Esophagus squamous epithelium (tissue), 5 donors: ENCODE measurements at places on chromosomes 1 and 21.

- peaks cover 4% of the 10 kb centered on the region for H3K4me1 ChIP-seq
- H3K27ac ChIP-seq: peak overlapping the region; percentile 54
- no peaks in the 10 kb centered on the region for H3K27me3 ChIP-seq
- no peaks in the 10 kb centered on the region for H3K36me3 ChIP-seq
Measured at GRCh38 chr1:212545941-212546635, 62.5 kb upstream of the ATF3 start.

- H3K27me3 ChIP-seq: no peaks in the 10 kb centered on the region
- peak overlapping the region; percentile 89 for H3K27ac ChIP-seq
- peaks cover 26% of the 10 kb centered on the region for H3K4me1 ChIP-seq
- no peak for DNase-seq
Measured at GRCh38 chr1:209398313-209398991, 185.1 kb upstream of the CAMK1G start.

- DNase-seq: peak; percentile 60
- H3K4me1 ChIP-seq: peaks cover 27% of the 10 kb centered on the region
- no peaks in the 10 kb centered on the region for H3K27me3 ChIP-seq
Measured at GRCh38 chr1:225467193-225468020, 39.6 kb upstream of the LBR start.

DNA sequence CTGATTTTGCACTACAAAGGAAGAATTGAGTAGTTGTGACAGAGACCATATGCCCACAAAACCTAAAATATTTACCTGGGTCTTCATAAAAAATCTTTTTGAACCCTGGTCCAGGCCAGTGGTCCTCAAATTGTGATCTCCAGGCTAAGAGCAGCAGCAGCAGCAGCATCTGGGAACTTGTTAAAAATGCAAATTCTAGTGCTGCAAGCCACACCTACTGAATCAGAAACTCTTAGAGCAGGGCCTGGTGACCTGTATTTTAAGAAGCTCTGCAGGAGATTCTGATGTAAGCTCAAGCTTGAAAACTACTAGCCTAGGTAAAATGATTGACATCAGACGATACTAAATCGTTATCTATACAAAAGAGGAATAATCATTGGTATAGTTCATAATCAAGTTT, 112.2 kb downstream of the LRRC7 start:
- H3K27me3 ChIP-seq: no peaks in the 10 kb centered on the region
- no peaks in the 10 kb centered on the region for H3K36me3 ChIP-seq
- no peak overlapping the region for H3K4me3 ChIP-seq
- DNase-seq: no peak

DNA sequence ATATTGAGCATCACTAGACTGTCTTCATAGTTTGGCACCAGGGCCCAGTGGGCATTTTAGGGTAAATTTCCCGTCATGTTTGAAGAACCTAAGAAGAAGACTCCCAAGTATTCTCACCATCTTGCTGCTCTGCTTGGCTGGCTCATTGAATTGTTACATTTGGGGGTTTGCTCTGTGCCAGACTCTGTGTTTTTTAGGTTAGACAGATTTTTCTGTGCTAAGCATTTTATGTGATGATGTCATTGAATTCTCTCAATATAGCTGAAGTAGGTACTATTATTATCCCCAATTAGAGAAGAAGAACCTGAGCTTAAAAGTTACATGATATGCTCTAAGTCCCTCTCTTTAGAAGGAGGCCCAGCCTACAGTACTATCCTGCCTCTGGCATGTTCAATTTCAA, 28.0 kb upstream of the DNASE2B start:
- no peak for DNase-seq
- H3K36me3 ChIP-seq: no peaks in the 10 kb centered on the region
- no peaks in the 10 kb centered on the region for H3K27me3 ChIP-seq

GRCh38 chr1:81307786-81308185, 492.9 kb upstream of the ADGRL2 start:
- no peak overlapping the region for H3K27ac ChIP-seq
- H3K4me3 ChIP-seq: no peak overlapping the region
- no peaks in the 10 kb centered on the region for H3K4me1 ChIP-seq
- no peaks in the 10 kb centered on the region for H3K36me3 ChIP-seq
- H3K27me3 ChIP-seq: no peaks in the 10 kb centered on the region

DNA sequence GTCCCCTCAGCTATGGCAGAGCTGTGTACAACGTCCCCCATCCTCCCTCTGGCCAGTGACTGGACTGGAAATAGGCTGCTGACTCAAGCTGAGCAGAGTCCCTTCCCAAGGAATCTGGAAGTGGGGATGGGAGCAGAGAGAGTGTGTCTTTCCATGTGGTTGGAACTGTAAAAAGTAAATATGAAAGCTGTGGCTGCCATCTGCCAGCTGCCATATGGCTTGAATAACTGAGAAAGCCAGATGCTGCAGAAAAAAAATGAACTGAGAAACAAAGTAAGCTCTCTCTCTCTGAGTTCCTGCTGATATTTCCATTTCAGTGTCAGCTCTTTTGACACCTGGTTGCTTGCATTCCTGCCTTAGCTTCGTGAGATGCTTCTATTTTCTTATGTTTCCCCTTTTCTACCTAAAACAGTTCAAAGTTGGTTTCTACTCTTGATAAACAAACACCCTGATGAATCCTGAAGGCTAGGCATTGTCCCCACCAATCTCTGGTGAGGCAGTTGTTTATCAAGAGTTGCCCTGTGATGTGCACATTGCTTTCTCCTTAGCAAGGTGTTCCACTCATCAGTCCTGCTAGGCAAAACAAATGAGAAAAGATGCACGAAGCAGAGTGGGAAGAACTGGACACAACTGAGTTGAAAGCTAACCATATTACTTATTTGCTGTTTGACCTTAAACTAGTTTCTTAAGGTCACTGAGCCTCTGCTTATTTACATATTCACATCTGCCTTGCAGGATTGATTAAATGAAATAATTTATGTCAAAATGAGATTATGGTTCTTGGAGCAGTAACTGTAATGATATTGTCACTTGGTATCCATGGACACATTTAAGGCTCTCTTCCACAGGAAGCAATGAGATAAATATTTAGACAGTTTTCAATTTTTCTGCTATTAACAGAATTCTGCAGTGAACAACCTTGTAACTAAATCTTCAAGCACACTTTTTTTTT, 16.6 kb upstream of the DR1 start:
- peaks cover 4% of the 10 kb centered on the region for H3K36me3 ChIP-seq
- no peaks in the 10 kb centered on the region for H3K27me3 ChIP-seq
- H3K27ac ChIP-seq: no peak overlapping the region
- H3K4me3 ChIP-seq: no peak overlapping the region
- H3K4me1 ChIP-seq: no peaks in the 10 kb centered on the region

DNA sequence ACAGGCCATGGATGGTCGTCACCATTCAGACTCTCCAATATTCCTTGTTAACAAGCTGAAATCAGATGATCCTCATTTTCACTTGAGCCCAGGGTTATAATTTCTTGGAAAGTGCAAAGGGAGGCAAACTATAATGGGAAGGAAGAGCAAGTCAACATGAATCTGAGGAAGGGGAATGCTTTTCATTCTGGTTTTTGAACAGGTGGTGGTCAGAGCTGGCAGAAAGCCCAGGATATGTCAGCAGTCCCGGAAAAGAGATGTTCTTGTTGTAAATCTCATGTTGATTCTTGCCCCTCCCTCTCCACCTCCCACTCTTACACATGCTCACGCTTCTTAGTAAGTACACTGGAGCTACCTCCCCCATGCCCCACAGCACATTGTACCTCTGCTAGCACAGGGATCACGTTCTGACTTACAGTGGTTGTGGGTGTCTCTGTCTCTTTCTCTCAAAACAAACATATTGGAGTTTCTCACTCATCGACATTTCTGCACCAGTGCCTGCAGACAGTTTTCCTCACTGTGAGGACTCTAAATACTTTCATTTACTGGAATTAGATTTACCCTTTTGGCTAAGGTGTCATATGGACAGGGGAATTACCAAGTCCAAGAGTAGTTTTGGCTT, 77.6 kb downstream of the XCL2 start:
- no peak overlapping the region for H3K4me3 ChIP-seq
- H3K4me1 ChIP-seq: peaks cover 51% of the 10 kb centered on the region
- peaks cover 6% of the 10 kb centered on the region for H3K27me3 ChIP-seq
- no peak for DNase-seq
- no peak overlapping the region for H3K27ac ChIP-seq
- H3K36me3 ChIP-seq: no peaks in the 10 kb centered on the region

- no peak for DNase-seq
- H3K27me3 ChIP-seq: no peaks in the 10 kb centered on the region
- H3K4me3 ChIP-seq: no peak overlapping the region
- no peaks in the 10 kb centered on the region for H3K36me3 ChIP-seq
- H3K27ac ChIP-seq: no peak overlapping the region
Measured at GRCh38 chr1:229114850-229115365, 156.0 kb upstream of the RAB4A start.

DNA sequence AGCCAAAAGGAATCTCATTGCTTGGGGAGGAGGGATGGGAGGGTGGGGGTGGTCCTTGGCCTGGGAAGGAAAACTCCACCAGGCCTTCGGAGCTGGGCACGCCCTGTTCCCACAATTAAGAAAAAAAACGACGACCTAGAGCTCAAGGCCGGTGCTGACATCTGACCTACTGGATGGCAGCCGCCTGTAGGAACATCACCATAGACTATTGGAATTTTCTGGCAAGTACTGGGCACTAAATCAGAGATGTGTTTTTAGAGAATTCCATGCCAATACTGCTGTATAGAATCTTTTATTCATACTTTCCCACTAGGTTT, 729 bp downstream of the NADK start:
- H3K27ac ChIP-seq: peak overlapping the region; percentile 98
- H3K27me3 ChIP-seq: no peaks in the 10 kb centered on the region
- no peak for DNase-seq
- peaks cover 6% of the 10 kb centered on the region for H3K36me3 ChIP-seq

- no peak for DNase-seq
- H3K4me3 ChIP-seq: no peak overlapping the region
- no peaks in the 10 kb centered on the region for H3K36me3 ChIP-seq
- peak overlapping the region; percentile 65 for H3K27ac ChIP-seq
- H3K4me1 ChIP-seq: peaks cover 14% of the 10 kb centered on the region
- H3K27me3 ChIP-seq: peaks cover 8% of the 10 kb centered on the region
Measured at GRCh38 chr1:151832318-151832980, 847 bp upstream of the RORC start.

- no peaks in the 10 kb centered on the region for H3K27me3 ChIP-seq
- no peak for DNase-seq
- H3K27ac ChIP-seq: peak overlapping the region; percentile 50
- no peak overlapping the region for H3K4me3 ChIP-seq
- H3K36me3 ChIP-seq: no peaks in the 10 kb centered on the region
- peaks cover 15% of the 10 kb centered on the region for H3K4me1 ChIP-seq
Measured at GRCh38 chr21:41360072-41360821, 1.6 kb upstream of the MX2 start.

GRCh38 chr1:207645635-207646081, 725 bp downstream of the CR1L start:
- peaks cover 7% of the 10 kb centered on the region for H3K4me1 ChIP-seq
- no peak overlapping the region for H3K27ac ChIP-seq
- no peaks in the 10 kb centered on the region for H3K36me3 ChIP-seq
- no peaks in the 10 kb centered on the region for H3K27me3 ChIP-seq
- DNase-seq: no peak

- DNase-seq: no peak
- H3K4me3 ChIP-seq: no peak overlapping the region
- H3K27ac ChIP-seq: no peak overlapping the region
- no peaks in the 10 kb centered on the region for H3K36me3 ChIP-seq
Measured at GRCh38 chr1:174818014-174818616, 181.6 kb upstream of the CACYBP start.

DNA sequence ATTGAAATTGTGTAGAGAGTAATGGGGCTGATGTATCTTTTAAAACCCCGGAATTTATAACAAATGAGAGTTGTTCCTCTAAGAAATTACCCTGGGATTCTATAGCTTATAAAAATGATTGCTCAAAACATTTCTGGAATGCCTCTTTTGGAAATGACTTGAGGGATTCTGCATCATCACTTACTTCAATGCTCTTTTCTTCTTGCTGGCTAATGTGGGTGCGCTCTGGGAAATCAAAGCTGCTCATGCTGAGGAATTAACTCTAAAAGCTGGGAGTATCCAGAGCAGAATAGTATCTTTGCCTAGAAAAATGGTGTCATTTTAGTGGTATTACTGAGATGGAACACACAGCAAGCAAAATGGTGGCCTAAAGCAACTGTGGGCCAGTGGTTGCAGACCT, 23.0 kb upstream of the TBX15 start:
- H3K4me3 ChIP-seq: no peak overlapping the region
- H3K4me1 ChIP-seq: peaks cover 17% of the 10 kb centered on the region
- H3K27ac ChIP-seq: no peak overlapping the region
- no peaks in the 10 kb centered on the region for H3K36me3 ChIP-seq
- H3K27me3 ChIP-seq: peaks cover 38% of the 10 kb centered on the region
- DNase-seq: no peak

DNA sequence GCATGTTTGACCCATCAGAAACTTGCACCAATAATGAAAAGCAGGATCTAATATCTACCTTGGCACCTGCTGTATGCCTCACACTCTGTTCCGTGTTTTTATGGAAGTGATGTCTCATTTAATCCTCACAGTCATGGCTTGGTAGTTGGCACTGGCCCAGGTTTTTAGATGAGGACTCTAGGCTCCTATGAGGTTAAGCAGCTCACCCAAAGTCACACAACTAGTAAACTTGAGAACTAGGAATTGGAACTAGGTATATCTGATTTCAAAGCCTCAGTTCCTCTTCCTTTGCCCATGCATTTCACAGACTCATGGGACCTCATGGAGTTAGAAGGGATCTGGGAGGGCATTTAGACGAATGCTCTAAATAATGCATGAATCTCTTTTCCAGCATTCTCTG, 21.3 kb upstream of the TARBP1 start:
- peak overlapping the region; percentile 94 for H3K27ac ChIP-seq
- no peak for DNase-seq
- H3K4me3 ChIP-seq: no peak overlapping the region
- H3K4me1 ChIP-seq: peaks cover 13% of the 10 kb centered on the region

- no peaks in the 10 kb centered on the region for H3K4me1 ChIP-seq
- H3K4me3 ChIP-seq: no peak overlapping the region
- DNase-seq: no peak
- no peak overlapping the region for H3K27ac ChIP-seq
Measured at GRCh38 chr1:233012021-233012420, 61.6 kb downstream of the NTPCR start.

DNA sequence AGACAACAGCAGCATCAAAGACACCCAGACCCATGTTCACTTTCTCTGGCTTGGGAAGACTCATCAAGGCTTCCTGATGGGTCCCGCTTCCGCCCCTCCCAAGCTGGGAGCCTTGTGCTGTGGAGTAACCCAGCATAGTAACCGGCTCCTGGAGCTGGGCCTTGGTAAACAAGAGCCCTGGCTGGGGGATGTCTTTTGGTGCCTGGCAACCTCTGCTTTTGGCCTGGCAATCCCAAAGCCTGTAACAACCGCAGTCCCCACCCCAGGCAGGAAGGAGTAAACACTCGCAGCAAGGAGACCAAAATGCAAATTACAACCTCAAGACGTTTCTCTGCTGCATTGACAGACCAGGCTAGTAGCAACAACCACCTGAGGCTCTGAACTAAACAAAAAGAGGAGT, 16.9 kb upstream of the THRAP3 start:
- H3K27ac ChIP-seq: peak overlapping the region; percentile 68
- H3K27me3 ChIP-seq: no peaks in the 10 kb centered on the region
- no peaks in the 10 kb centered on the region for H3K36me3 ChIP-seq
- H3K4me1 ChIP-seq: peaks cover 14% of the 10 kb centered on the region
- H3K4me3 ChIP-seq: no peak overlapping the region

GRCh38 chr1:169538998-169539871, 47.0 kb downstream of the F5 start:
- H3K27ac ChIP-seq: no peak overlapping the region
- H3K27me3 ChIP-seq: peaks cover 2% of the 10 kb centered on the region
- no peak for DNase-seq
- H3K4me1 ChIP-seq: no peaks in the 10 kb centered on the region
- no peaks in the 10 kb centered on the region for H3K36me3 ChIP-seq

- H3K27me3 ChIP-seq: no peaks in the 10 kb centered on the region
- no peaks in the 10 kb centered on the region for H3K36me3 ChIP-seq
- H3K4me3 ChIP-seq: no peak overlapping the region
- no peaks in the 10 kb centered on the region for H3K4me1 ChIP-seq
Measured at GRCh38 chr1:52856026-52856425, 13.5 kb downstream of the ZYG11A start.
